ENCODE measurements at places on chromosomes 3 and 15.

GRCh38 chr3:134522541-134522940 is 36.7 kb downstream of the CEP63 start:
- no peak for DNase-seq

DNA sequence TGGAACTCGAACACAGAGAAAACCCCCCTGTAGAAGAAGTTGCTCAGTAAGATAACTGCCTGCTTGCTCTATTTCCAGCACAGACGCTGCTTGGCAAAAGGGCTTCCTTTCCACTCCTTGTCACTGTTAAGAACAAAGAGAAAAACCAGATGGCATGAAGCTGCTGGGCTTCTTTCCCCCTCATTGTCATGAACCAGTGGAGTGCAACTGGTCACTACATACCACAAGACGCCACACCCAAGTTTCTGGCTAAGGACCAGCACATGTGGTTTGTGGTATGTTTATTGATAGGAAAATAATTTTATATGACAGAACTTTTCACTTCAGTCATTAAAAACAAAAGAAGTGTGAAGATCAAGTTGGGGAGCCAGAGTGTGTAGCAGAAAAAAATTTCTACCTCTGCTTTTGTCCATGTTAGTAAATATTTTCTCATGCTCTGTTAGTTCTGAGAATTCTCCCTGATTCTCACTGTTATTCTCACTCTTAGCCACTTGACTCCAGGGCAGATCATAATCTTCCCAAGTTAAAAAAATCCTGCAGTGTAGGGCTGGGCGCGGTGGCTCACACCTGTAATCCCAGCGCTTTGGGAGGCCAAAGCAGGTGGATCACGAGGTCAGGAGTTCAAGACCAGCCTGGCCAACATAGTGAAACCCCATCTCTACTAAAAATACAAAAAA is 37.9 kb downstream of the CLK3 start:
- peak; percentile 66 for DNase-seq

DNA sequence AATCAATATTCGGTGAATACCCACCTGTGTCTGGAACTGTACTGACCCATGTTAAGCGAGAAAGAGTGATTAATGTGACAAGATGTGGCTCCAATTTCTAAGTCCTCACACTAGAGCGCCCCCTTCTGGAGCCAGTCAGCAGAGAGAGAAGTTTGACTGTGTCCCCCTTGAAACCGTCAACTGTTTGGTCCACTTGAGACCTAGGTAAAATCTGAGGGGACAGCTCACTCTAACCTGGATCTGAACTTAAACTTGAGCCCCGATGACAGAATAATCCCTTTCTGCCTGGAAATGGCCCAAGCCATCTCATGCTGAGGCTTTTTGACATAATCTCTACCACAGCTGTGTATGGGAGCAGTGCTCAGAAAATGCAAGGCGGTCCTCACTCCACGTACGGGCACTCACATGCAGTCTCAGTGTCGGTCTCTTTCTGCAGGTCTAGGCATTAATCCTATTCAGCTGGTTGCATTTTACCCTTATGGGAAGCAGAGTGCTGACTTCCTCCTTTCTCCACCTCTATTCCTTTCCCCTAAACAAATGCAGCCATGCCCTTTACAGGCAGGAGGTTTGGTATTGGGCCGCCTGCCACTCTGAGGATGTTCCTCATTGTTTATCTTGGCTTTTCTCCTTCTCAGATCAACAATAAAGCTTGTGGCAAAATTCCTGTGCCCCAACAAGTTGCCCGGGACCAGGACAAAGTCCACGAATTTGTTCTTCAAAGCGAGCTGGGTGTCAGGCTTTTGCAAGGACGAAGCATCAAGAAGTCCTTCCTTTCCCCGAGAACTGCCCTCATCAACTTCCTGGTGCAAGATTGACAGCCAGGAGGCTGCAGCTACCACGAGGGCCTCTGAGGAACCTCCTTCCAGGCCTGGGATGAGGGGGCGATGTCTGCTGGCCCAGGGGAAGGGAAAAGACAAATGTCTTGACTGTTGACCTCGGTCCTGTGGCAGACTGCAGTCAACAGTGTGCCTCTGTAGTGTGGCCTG is 47.5 kb upstream of the LIMD1 start:
- DNase-seq = no peak

GRCh38 chr3:38521391-38521987 is 25.3 kb downstream of the EXOG start:
- peak; percentile 87 for DNase-seq

- no peak for DNase-seq
Observed at GRCh38 chr15:56244811-56245576, 1.3 kb upstream of the RFX7 start.

- peak; percentile 74 for DNase-seq
Observed at GRCh38 chr3:10116138-10116460, 624 bp downstream of the BRK1 start.

All from lung microvascular endothelial cell (primary cell).